ENCODE measurements at places on chromosomes 1 and 21.

GRCh38 chr1:54294887-54295286, 94.9 kb downstream of the MRPL37 start:
- no peak for DNase-seq

DNA sequence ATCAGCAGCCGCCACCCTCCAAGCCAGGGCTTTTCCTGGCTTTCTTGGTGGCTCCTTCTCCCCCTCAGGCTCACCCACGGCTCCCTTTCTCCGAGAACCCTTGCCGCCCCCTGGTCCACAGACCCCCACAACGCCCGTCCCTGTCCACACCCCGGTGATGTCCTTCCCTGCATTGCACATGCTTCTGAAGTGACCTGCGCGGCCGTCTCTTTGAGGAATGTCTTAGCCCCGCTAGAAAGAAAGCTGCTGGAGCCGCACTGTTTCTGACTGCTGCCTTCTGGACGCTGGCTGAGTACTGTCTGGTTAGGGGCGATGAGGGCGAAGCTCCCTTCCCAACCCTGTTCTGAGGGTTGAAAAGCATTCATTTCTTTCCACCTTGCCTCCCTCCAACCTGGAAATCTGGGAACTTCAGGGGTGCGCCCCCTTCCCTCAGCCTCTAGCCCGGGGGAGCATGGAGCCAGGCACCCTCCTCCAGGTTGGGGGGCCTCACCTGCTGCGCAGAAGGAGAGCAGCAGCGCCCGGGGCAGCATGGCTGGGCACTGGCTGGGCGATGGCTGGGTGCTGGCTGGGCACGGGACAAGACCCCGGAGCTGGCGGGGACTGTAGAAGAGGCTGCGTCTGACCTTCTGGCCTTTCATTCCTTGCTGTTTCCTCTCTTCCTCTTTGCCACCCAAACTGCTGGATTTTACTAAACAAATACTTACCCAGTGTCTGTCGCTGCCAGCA, at the start of gene CLEC20A:
Gene CLEC20A, minus strand, starts transcription at position 555 of the 726 bp plus-strand sequence. Its CDS starts 25 bp downstream, at position 530.
- no peak for DNase-seq

- DNase-seq: no peak
Measured at GRCh38 chr1:165637427-165637826, 6.4 kb downstream of the MGST3 start.

GRCh38 chr1:210692796-210693195, 364.1 kb downstream of the HHAT start:
- DNase-seq: no peak

GRCh38 chr1:167821969-167822685, 91.8 kb downstream of the ADCY10 start:
- DNase-seq: no peak

DNA sequence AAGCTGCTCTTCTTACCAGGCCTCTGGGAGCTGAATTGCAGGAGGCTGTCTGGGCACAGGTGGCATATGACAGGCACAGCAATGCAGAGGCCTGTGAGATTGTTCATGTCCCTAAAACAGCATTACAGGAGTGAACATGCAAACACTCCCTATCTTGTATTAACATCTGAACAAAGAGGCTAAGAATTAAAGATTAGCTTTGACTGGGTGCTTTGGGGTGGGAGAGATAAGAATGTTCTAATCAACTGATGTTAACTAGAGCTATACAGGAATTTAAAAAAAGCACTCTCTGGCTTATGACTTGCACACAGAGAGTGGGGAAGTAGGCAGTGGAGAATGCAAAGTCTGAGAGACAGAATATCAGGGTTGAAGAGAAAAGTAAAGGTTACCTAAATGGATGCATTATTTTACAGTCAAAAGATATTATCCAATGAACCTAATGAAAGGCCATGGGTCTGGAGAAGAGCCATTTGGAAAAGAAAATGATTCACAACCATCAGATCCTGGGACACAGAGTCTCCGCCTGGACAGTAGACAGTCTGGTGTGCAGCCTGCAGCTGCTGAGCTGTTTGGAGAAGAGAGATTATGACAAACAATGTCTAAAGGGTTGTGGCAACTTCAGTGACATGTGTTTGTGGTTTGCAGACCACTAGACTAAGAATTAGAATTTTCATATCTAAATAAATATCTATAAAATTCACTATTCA, 20.2 kb downstream of the DPT start:
- DNase-seq: no peak

GRCh38 chr1:110087812-110088738, 17.6 kb upstream of the ALX3 start:
- DNase-seq: no peak

DNA sequence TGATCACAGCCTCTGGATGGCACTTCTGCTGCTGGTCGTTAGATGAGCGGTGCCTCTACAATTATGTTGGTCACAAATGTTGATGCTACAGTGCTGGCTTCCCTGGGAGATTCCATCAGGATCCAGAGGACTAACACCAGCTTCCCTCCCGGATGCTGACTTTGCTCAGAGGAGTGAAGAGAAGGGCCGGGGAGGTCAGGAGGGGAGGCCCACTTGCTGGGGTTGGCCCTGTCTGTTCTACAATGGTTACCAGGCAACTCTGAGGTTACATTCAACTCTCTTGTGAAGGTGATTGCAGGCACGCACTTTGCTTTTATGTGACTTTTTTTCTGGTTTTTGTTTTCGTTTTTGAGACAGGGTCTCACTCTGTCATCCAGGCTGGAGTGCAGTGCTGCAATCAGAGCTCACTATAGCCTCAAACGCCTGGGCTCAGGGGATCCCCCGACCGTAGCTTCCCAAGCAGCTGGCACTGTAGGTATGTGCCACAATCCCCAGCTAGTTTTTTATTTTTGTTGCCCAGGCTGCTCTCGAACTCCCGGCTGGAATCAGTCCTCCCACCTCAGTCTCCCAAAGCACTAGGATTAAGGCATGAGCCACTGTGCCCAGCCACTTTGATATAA, 112.5 kb downstream of the ADSS2 start:
- no peak for DNase-seq

- DNase-seq: no peak
Measured at GRCh38 chr1:68453060-68453670, 3.4 kb upstream of the RPE65 start.
